ENCODE measurements at places on chromosomes 6 and 20.
A peak's percentile ranks its signal among the peaks of the same experiment; 100 is the strongest.

- no peaks in the 10 kb centered on the region for H3K27me3 ChIP-seq
- no peak overlapping the region for H3K4me3 ChIP-seq
- DNase-seq = no peak
- no peaks in the 10 kb centered on the region for H3K36me3 ChIP-seq
These were observed 401.9 kb downstream of the THBS2 start for GRCh38 chr6:168851460-168852375.

- no peak overlapping the region for H3K4me3 ChIP-seq
- no peaks in the 10 kb centered on the region for H3K27me3 ChIP-seq
- H3K4me1 ChIP-seq = peaks cover 15% of the 10 kb centered on the region
- DNase-seq = no peak
These were observed 43.5 kb upstream of the NFATC2 start for GRCh38 chr20:51586005-51586440.

DNA sequence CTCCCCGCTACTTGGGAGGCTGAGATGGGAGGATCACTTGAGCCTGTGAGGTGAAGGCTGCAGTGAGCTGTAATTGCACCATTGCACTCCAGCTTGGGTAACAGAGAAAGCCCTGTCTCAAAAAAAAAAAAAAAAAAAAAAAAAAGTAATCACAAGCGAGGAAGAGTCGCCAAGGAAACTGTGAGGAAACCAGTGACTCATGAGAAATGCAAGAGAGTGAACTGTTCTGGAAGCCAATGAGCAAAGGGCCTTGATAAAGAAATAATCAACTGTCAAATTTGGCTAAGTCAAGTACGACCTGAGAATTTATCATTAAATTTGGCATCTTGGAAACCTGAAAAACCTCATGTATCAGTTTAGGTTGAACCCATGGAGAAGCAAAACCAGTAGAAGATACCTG lies 16.1 kb upstream of the LAMP5 start:
- DNase-seq = no peak
- H3K27me3 ChIP-seq = no peaks in the 10 kb centered on the region
- H3K4me3 ChIP-seq = no peak overlapping the region
- H3K36me3 ChIP-seq = no peaks in the 10 kb centered on the region

DNA sequence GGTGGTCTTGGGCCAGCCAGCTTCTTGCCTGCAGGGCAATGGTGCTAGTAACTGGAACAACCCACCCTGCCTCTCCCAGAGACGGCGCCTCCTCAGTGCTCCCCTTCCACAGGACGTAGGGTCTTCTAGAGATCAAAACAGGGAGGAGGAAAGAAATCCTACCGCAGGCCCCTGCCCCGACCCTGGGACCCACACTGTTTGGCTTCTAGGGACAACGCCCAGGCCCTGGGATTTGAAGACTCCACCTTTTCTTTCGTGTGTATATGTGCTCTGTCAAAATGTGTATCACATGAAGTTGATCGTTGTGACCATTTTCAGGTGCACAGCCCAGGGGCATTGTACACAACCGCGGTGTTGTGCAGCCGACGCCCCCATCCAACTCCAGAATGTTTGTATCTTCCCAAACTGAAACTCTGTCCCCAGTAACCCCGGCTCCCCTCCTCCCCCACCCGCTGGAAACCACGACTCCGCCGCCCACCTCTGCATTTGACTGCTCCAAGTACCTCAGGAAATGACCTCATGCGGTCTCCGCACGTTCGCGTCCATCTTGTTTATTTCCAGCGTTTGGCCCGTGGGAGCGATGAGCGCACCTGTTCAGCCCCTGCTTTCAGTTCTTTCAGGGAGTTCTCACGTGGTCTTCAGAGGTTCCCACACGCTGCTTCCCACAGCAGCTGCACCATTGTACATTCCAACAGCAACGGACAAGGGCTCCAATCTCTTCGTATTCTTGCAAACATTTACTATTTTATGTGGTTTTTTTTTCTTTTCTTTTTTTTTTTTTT lies 3.4 kb upstream of the BHLHE23 start:
- H3K36me3 ChIP-seq = peaks cover 7% of the 10 kb centered on the region
- H3K27me3 ChIP-seq = peaks cover 74% of the 10 kb centered on the region
- peak; percentile 67 for DNase-seq
- peak overlapping the region; percentile 22 for H3K27ac ChIP-seq
- peaks cover 19% of the 10 kb centered on the region for H3K4me1 ChIP-seq

DNA sequence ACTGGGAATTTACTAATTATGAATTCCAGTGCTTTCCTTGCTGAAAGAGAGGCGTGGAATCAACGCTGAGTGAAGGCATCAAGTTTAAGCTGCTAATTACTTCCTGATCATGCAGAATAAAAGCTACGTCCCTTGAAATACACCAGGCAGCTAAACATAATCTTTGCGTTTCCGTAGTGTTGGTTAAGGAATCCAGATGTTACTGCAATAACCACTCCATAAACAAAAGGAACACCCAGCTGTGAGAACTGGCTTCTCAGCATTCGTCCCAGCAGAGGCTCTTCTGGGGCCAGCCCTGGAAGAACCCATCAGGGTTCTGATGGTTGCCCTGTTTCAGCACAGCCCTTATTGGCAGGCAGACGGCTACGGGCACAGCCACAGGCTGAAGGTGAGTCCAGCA lies 111.4 kb downstream of the CDH26 start:
- H3K4me1 ChIP-seq = peaks cover 6% of the 10 kb centered on the region
- no peak overlapping the region for H3K4me3 ChIP-seq
- peaks cover 3% of the 10 kb centered on the region for H3K36me3 ChIP-seq

DNA sequence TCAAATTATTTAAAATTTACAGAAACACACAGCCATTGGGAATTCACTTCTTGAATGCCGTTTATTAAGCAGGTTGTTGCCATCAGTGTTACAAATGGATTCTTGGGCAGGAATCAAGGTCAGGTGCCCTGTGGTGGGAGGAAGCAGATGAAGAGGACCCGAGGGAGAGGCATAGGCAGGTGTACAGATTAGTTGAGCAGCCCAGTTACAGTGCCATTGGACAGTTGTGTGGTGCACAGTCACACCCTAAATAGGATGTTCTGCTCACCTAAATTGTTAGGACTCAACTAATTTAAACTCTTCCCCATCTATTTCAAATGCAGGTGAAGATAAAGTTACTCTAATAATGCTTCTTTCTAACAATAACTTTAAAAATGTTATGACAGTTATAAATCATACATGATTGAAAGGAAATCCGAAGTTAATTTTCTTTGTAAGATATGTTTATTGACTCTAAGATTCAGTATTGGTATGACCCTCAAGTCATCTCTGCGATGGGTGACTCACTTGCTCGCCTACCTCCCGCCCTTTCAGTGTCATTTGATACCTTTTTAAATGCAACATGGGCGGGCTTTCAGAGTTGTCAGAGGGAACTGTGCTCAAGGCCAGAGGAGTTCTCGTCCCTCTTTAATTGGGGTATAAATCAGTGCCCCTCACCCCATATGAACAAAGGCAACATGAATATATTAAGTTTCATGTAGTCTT lies 35.1 kb downstream of the DSE start:
- peaks cover 22% of the 10 kb centered on the region for H3K27me3 ChIP-seq
- no peak overlapping the region for H3K4me3 ChIP-seq
- H3K36me3 ChIP-seq = no peaks in the 10 kb centered on the region
- H3K27ac ChIP-seq = no peak overlapping the region
- no peak for DNase-seq
- no peaks in the 10 kb centered on the region for H3K4me1 ChIP-seq

DNA sequence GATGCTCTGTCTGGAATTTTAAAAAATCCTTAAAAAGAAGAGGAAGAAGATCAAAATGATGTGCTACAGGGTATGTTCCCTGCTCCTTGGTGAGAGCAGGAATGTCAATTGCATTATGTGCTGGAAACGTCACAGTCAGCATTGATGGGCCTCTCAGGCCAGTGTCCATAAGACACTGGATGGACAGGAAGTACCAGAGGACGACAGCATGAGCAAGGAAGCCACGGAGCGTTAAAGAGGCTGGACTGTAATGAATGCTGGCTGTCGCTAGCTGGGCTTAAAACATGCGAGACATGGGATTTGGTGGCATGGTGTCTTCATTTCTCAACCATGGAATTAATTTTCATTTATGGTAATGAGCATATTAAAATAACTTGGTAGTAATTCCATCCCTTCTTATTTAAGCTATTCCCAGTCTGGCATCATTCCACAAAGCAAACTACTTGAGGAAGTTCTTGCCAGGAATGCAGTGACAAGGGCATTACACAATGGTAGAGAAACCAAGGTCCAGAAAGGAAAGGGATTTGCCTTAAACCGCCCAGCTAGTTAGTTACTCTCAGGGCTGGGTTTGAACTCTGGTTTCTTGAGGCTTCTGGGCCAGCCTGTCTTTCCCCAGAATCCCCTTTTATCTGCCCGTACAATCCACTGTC lies 166.6 kb upstream of the SOX4 start:
- no peak overlapping the region for H3K27ac ChIP-seq
- no peak overlapping the region for H3K4me3 ChIP-seq
- H3K36me3 ChIP-seq = no peaks in the 10 kb centered on the region
- H3K27me3 ChIP-seq = peaks cover 4% of the 10 kb centered on the region

- H3K4me1 ChIP-seq = peaks cover 10% of the 10 kb centered on the region
- H3K4me3 ChIP-seq = no peak overlapping the region
- H3K27ac ChIP-seq = no peak overlapping the region
- H3K36me3 ChIP-seq = no peaks in the 10 kb centered on the region
- DNase-seq = no peak
These were observed 38.2 kb upstream of the TIAM2 start for GRCh38 chr6:154956771-154957522.

- peaks cover 41% of the 10 kb centered on the region for H3K4me1 ChIP-seq
- peaks cover 3% of the 10 kb centered on the region for H3K36me3 ChIP-seq
- H3K4me3 ChIP-seq = peak overlapping the region; percentile 67
- DNase-seq = no peak
- no peaks in the 10 kb centered on the region for H3K27me3 ChIP-seq
These were observed 1.1 kb upstream of the TRAM2 start for GRCh38 chr6:52577778-52578463.

Measured in activated CD4-positive, alpha-beta T cell treated with anti-CD3 and anti-CD28 coated beads, Interleukin-2, amount 10 ng/mL, durations not matched to agents 7 days and 5 days (primary cell).